ENCODE measurements at places on chromosomes 11 and 22.

DNA sequence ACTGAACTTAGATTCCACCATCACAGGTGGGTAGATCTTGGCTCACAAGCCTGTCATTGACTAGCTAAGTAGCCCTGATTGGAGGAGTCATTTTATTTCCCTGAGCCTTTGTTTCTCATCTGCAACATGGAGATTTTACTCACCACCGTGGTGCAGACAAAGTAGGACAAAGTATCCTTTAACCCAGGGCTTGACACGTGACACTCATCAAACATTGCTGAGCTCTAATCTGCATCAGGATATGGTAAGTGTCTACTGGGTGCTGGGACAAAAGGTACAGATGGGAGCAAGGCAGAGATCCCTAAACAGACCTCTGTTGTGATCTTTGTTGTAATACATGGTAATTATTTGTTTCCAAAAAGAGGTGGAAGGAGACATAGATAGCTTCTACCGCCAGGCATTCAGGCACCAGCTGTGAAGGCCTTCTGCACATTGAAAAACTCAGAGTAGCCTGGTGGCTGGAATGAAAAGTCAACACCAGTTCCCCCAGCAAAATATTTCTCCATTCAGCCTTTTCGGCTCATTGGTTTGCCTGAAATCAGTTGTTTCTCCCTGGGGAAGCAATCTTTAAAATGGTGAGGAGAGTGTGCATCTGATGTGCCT is 18.3 kb upstream of the MICAL2 start:
- DNase-seq, result no peak

DNA sequence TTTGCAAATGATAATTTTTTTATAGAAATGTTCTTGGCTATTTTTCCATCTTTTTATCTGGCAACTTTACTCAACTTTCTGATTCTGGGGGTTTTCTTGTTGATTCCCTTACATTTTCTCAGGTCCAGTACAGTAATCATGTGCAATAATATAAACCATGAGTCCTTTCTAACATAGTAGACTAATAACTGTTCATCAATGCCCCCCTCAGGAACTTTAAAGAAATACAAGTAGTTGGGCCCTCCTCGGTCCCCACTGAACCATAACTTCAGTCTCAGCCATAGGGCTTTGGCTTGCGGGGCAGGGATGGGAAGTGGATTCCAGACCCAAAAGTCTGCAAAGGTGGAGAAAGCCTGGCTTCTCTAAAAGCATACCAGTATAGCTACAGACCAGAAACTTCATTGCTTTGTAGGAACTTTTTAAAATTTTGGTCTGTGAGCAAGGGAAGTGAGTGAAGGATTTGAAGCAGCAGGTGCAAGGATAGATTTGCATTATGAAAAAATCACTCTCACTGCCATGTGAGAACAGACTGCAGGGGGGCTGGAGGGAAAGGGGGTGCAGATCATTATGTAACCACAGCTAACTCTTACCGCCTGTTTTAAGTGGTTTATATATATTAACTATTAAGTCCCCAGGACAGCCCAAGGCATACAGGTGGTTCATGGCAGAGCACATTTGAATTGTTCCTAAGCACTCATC is 10.4 kb upstream of the TUB start:
- no peak for DNase-seq

GRCh38 chr11:8593455-8593854 is 573 bp downstream of the STK33 start:
- DNase-seq, result no peak

GRCh38 chr11:26820739-26821138 is 98.9 kb upstream of the SLC5A12 start:
- no peak for DNase-seq

GRCh38 chr11:46533396-46534100 is 60.3 kb downstream of the AMBRA1 start:
- DNase-seq, result no peak

DNA sequence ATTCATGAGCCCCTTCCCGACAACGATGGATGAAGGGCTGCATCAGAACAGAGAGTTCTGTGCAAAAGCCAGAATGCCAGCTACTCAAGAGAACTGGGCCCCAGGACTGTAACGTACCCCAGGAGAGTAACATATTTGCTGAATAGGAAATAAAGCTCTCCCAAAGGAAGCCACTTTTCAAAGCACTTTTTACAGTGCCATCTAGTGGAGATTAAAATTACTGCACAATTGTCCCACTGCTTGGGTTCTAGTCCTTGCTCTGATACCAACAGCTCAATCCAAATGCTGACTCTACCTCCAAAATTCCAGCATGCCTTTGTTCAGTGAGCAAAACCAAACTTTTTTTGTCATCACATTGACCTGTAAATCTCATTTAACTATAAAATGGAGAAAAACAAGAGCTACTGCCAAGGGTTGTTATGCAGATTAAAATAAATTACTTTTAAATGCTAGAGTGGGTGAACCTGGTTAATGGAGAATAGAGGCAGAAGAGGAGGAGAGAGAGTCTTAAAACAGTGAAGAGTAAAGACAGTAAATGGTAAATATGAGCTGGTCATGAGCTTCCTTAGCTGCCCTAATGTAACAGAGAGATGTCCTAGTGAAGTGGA is 87.6 kb upstream of the FSHB start:
- DNase-seq, result peak; percentile 3

DNA sequence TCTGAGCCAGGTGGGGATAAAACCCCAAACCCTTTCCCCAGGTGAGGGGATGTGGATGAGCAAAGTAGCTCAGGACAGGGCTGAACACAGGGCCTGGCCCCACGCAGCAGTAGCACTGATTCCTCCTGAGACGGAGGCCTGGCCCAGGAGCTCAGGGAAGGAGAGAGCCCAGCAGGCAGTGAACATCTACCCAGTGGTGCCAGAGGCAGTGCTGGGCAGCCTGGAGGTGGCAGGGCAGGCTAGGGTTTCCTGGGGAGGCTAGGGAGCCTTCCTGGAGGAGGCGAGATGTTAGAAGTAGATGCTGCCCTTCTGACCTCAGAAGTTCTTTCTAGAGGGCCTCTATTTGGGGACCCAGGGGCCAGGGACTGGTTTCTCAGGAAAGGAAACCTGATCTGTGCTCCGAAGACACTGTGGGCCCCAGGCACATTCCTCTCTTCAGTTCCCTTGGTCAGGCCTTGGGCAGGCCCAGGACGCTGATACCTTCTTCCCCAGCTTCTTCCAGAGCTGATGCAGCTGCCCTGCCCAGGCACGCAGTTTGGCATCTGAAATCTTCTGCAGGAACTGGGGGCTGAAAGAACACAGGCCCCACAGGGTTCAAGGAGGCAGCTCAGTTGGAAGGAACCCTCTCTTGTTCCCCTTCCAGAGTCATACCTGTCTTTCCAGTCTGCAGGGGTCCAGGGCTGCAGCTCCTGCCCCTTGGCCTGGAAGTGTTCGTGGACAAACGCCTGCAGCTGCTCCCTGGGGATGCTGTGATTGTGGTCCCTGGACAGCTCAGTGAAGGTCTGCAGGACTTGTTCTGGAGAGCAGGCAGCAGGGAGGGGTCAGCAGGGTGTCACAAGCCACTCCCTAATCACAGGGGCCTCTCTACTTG is 16.8 kb downstream of the TREH start:
- no peak for DNase-seq

DNA sequence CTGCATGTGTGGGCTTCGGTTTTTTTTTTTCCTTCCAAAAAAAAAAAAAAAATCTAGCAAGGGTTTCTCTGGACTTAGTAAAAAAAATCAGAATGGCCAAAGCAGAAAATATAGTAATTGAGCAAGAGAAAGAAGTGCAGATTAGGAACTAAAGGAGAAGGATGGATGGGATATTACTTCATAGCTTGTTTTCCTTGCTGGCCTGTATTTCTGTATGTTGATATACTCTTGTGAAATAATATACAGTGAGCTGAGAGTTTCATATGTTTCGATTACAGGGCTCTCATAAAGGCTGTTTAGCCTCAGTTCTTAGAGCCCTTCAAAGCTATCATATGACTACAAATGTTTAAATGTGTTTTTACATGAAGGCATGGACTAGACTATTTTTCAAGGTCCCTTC is 34.3 kb upstream of the NFRKB start:
- DNase-seq, result no peak

DNA sequence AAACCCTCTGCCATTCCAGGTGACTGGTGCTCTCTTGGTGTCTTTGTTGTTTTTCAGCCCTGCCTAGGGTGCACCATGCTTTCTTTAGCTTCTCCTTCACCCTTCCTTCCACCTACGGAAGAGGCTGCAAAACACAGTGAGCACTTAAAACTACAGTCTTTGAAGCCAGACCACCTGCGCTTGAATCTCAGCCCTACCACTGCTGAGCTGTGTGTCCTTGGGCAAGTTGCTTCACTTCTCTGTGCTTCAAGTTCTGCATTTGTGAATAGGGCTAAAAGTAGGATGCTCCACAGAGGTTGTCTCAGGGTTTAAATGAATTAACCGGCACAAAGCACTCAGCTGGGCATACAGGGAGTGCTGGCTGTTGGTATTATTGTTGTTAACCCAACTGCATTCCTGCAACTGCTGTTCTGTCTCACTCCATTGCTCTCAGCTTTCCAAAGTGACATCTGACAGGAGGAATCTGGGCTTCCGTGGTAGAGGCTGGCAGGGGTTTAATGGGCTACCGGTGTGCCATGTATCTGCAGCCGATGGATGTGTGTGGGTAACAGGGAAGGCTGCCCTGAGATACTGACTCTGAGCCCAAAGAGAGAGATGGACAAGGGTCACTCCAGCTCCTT is 139.3 kb downstream of the FBXO7 start:
- no peak for DNase-seq

GRCh38 chr11:108117746-108118371 is 3.5 kb upstream of the ACAT1 start:
- no peak for DNase-seq

GRCh38 chr11:26891501-26891900 is 102.4 kb upstream of the FIBIN start:
- no peak for DNase-seq

DNA sequence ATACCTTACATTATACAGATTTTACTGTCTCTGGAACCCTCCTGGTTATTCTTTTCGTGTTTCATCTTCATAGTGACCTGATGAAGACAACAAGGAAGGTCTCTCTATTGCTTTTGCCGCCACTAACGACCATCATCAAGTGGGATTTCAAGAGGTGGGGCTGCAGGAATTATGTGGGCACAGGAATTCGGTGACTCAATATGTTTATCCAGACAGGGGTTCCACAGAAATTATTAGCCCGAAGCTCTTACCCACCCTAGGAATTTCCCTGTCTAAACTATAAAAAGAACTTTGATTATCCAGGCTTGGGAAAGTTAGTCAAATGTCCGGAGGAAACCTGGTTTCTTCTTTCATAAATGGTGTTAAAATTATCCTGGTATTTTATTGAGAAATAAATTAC is 566.8 kb upstream of the TENM4 start:
- no peak for DNase-seq

DNA sequence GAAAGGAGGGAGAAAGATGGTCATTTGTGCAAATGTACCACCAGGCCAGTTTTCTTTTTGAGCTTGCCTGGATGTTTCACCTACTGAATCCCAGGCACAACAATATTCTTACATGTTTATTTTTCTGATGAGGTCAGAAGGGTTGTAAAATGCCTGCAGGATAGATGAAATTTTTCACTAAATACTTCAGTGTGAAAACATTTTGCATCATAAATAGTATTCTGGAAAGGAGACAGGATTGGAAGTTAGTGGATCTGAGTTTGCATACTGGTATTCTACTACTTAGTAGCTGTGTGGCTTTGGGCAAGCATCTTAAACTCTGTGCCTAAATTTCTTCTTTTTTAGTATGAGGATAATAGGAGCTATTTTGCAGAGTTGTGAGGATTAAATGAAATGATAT is 24.8 kb downstream of the RNF169 start:
- no peak for DNase-seq

GRCh38 chr11:45305874-45306623 is 19.9 kb upstream of the SYT13 start:
- DNase-seq, result no peak

DNA sequence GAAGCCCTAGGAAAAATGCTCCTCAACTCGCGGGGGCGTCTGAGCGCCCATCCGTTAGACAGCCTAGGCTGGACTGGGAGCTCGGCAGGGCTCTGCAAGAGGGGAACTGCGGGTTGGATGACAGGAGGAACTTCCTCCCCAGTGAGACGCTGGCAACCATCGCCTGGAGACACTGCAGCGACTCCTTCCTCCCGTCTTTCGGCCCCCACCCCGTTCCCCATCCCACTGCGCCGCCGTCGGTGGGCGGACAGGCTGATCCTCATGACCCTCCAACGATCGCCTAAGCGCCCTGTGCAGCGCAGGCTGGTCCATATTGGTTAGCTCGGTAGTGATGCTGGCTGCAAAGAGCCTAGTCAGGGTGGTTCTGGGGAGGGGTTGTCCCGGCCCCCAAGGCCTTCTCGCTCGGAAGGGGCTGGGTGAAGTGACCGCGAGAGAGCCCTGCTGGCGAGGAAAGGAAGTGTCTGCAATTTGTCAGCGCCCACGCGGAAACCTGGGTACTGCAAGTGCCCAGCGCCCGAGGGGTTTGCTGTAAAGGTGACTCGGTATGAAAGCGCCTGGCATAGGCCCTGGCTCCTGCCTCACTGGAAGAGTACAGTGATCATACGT is 638 bp downstream of the NRGN start:
- peak; percentile 54 for DNase-seq

DNA sequence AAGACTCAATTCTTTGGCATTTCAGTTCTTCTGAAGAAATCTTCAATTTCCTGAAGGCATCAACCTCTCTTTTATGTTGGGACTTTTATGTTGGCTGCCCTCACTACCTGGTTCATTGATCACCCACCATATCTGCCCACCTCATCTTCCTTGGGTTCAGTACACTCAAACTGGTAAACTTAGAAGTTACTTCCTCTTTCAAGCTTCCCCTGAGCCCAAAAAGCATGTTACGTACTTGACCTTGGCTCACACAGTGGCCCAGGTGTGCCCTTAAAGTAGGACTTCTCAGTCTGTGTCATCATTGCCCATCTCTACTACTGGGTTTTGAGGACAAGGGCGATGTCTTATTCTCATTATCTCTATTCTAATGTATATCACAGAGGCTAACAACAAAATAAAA is 86.1 kb downstream of the GRIA4 start:
- DNase-seq, result no peak

DNA sequence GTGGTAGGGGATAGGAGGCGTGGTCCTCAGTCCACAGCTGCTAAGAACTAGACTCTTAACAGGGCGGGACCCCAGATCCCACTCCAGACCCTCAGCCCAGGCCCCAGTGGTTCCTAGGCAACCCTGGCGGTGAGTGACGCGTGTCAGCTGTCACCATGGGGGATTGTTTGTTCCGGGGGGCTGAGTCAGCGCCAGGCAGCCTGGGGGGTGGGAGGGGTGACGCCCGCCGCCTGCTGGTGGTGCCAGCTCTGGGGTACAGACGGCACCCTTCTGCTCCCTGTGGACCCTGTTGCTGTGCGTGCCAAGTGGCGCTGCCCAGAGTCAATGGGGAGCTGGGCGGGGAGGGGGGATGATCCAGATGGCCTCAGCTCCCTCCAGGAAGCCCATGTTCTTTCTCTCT is 2.5 kb downstream of the CNIH2 start:
- no peak for DNase-seq

DNA sequence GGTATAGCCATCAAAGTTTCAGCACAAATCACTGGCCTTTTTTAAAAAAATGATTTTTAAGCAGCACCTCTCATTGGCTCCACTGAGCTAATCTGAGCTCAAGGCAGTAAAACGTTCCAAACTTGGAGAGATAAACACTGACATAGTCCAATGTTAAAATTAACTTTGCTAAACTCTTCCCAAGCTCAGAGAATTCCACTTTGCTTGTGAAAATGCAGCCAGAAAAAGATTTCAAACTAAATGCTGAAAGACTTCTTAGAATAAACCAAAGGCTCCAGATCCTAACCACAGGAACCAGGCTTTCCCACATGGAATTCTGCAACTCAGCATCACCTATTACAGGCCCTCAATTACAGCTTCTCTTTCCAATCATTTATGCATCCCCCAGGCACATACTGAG is 84.7 kb upstream of the GDPD4 start:
- DNase-seq, result no peak
